ENCODE measurements at places on chromosomes 16 and 17.

- H3K36me3 ChIP-seq = no peaks in the 10 kb centered on the region
- peak within 1 kb of the TSS; percentile 87 for H3K4me3 ChIP-seq
- H3K27ac ChIP-seq = peak within 1 kb of the TSS; percentile 96
- no peaks in the 10 kb centered on the region for H3K27me3 ChIP-seq
Observed at GRCh38 chr16:2720064-2720457, at the start of gene PRSS27. Gene PRSS27 (minus strand): TSS chr16:2720224. CDS start chr16:2720160, 64 bp downstream.

DNA sequence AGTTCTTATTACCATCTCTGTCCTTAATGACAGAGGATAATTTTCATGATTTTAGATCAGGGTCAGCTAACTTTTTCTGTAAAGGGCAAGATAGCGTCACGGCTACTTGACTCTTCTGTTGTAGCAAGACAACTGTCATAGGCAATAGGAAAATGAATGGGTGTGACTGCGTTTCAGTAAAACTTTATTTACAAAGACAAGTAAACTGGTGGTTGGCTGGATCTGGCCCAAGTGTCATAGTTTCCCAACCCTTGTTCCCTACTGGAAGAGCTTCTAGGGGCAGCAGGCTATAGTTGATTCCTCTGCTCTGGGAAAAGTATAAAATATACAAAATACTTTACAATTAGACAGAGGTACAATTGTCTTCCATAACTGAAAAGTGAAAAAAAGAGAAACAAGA is 50.6 kb upstream of the VPS4A start:
- H3K27ac ChIP-seq = no peak overlapping the region
- H3K36me3 ChIP-seq = peaks cover 38% of the 10 kb centered on the region
- H3K4me3 ChIP-seq = no peak overlapping the region
- H3K4me1 ChIP-seq = peaks cover 7% of the 10 kb centered on the region

DNA sequence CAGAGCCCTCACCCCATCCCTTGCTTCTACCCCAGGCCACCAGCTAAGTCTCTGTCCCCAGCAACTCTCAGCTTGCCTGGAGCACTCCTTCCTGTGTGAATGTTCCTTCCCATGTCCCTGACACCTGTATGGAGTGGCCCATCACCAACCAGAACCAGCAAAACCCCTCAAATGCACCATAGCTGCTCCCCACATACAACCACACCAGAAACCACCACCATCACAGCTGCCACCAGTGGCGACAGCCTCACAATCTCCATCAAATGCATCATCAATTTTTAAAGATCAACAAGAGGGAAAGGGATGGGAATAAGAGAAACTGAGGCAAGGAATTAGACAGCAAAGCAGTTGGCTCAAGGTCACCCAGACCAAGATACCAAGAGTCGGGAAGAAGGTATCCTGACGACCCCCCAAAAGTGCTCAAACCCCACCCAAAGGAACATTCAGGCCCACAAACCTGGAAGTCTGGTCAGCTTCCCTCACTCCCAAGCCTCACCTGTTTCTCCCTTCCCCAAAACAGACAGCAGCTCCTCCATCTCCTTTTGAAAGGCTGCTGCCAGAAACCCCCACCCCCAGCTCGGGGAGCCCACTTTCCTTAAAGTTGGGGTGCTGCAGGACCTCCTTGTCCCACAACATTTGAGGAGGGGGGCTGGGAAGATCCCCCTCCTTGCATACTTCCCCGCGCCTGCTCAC is 1.8 kb downstream of the SRCIN1 start:
- H3K36me3 ChIP-seq = no peaks in the 10 kb centered on the region
- no peak overlapping the region for H3K27ac ChIP-seq
- peaks cover 10% of the 10 kb centered on the region for H3K27me3 ChIP-seq
- no peak for DNase-seq

DNA sequence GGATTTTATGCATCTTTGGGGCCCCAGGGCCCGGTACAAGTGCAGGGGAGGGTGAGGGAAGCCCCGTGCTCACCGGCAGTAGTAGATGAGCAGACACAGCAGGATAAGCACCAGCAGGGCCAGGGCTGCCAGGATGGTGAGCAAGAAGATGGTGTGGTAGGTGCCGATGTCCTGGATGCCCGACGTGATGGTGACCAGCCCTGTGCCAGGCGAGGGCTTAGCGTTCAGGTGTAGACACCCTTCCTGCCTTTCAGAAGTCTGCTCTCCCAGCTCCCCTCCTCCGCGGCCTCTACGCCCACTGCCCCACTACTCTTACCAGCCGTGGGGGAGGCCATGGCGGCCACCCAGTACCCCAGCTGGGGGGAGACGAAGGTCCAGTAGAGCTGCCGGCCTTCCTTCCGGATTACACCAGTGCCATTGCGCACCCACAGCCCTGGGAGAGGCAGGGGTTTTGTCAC is 8.0 kb downstream of the FAM171A2 start:
- peaks cover 12% of the 10 kb centered on the region for H3K4me1 ChIP-seq
- no peak overlapping the region for H3K4me3 ChIP-seq
- H3K27me3 ChIP-seq = no peaks in the 10 kb centered on the region
- no peak for DNase-seq
- H3K27ac ChIP-seq = no peak overlapping the region

GRCh38 chr16:28544998-28545397 is 6.2 kb upstream of the NUPR1 start:
- H3K27ac ChIP-seq = no peak overlapping the region
- H3K36me3 ChIP-seq = no peaks in the 10 kb centered on the region
- no peaks in the 10 kb centered on the region for H3K27me3 ChIP-seq
- no peak overlapping the region for H3K4me3 ChIP-seq
- no peak for DNase-seq

All from esophagus squamous epithelium (tissue), 5 donors.